ENCODE measurements at places on chromosomes 3 and 15.

DNA sequence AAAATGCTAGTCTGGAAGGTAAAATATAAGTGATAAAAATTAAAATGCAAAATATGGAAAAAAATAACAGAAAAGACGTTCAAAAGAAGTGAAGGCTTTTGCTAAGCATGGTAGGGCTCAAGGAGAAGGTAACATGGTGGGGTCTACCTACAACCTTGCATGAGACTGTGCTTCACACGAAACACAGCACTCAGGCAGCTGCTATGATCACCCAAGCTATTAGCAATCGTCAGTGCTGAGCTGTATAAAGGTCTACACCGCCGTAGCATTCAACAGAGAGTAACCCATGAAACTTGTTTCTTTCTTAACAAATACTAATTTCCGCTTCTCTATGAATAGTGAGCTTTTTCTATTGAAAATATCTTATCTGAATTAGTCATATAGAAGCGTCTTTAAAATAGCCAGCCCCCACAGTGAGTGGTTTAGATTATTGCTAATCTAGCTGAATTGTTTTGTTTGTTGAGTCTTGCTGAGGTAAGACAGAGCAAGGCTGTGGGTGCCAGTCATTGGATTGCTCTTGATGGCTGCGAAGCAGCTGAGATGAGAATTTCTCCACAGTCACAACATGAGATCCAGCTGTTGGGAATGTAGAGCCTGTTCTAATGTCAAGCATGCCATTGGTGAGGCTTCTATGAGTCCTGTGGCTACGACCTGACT, 230.0 kb downstream of the KLF13 start:
- no peak for DNase-seq

DNA sequence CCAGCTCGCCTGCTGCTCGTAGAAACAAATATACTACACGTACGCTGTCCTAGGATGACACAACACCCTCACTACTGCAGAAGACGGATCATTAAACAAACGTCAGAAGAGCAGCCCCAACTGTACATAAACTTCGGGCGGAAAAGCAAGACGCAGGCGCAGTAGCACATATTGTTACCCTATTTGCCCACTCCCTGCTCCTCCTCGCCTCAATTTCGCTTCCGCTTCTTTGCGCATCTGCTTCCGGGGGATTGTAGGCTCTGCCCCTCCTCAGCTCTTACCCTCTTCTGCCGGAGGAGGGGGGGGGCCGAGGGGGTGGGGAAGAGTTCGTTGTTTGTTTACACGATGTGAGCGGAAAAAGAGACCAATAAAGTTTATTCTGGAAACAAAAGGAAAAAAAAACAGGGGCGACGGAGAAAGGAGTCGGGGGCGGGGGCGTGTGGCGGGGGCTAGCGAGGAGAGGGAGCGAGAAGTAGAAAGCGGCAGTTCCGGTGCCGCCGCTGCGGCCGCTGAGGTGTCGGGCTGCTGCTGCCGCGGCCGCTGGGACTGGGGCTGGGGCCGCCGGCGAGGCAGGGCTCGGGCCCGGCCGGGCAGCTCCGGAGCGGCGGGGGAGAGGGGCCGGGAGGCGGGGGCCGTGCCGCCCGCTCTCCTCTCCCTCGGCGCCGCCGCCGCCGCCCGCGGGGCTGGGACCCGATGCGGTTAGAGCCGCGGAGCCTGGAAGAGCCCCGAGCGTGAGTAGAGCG, at the start of gene PIK3CA:
TSS of gene PIK3CA (plus strand) at position 485 of the 743 bp plus-strand sequence. CDS start 50,469 bp downstream, outside the sequence.
- DNase-seq: peak; percentile 87

DNA sequence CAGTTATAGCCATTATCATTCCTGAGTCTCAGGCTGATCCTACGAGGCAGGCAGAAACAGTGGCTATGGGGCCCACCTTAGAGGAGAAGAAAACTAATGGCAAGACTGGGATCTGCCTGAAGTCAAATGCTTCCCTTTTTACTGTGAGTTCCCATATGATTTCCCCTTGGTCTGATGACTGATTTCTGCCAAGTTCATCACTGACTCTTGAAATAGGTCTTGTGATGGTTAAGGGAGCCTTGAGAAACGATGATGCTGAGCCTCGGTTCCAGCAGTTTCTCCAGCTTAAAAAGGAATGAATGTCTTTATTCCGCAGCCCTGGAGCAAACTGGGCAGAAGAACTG, 29.4 kb upstream of the LDHAL6B start:
- no peak for DNase-seq

- no peak for DNase-seq
These were observed 50.8 kb downstream of the GXYLT2 start for GRCh38 chr3:72938471-72939265.

- DNase-seq: no peak
These were observed 13.3 kb downstream of the VILL start for GRCh38 chr3:38003817-38004414.

DNA sequence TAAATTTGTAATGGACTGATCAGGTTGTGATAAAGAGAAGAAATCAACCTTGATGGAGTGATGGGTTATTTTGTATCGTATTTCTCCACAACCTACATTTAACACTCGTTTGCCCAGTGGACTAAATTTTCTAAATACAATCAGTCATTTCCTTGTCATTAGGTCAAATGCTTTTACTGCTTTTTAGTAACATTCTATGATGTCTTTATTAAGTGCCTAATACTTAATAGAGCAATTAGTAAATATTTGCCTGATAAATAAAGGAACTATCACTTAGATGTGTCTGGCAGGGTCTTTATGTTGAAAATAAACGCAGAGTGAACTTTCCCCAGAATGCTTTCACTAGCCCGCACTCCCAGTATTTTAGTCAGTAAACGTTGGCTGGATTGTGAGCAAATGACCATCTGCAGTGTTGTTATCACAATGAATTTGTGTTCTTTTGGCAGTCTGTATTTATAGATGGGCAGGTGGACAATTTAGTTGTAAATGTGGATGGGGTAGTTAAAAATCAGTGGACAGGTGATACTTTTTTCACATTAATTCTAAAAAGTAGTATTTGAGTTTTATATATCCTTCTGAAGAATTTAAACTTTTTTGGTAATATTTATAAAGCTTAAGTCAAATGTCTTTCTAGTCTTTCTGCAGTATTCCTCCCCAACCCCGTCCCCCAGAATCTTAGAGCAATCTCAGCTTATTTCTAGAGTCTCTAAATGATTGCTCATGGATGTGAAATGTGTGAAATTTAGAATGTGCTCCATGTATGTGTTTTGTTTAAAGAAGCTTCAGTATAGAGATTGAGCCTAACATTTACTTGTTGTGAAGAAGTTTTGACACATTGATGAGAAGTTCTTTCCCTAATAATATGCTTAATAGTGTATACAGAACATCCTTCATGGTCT, 4.9 kb downstream of the USP3 start:
- no peak for DNase-seq

DNA sequence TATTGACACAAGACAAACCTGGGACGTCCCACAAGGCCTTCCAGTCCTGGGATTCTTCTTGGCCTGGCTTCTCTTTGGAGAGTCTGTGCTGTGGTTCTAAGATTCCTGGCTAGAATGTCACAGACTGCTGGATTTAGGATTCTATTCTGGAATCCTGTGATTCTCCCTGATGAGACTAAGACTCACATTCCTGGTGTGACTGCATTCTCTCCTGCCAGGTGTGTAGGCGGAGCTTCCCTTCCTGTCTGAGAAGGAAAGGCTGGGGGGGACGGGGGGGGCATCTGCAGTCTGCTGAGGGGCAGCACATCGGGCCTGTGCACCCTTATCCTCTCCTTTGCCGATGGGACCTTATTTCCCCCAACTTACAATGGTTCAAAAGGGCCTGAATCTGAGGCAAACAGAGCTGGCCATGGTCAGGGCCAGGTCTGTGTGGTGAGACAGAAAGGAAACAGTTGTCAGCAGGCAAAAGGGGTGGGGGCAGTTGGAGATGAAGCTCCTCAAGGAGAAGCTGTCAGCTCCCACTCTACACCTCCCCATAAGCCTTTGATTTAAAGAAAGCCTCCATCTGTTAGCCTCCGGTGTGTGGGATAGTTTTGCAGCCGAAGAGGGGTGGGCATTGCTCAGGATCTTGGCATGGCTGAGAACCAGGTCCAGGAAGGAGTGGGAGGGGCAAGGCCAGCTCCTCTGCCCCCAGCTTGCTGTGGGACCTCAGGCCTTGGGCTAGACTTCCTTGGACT, 30.9 kb downstream of the VIPR1 start:
- DNase-seq: no peak

- no peak for DNase-seq
These were observed 14.1 kb downstream of the SIDT1 start for GRCh38 chr3:113546414-113546893.

DNA sequence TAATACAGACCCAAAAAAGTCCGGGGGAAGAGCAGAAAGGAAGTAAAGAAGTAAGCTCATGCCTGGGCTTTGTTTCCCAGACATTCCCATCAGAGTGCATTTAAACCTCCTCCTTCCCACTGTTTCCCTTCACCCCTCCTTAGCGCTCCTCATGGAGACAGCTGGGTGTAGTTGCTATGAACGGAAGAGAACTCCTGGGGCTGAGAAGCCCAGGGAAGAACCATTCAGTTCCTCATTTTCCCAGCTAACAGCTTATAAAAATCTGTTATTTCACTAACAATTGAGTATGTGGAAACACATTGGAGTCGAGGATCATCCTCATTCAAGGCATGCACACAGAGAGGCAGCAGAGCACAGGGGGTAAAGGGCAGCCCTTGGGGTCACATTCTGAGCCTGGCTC, 299.3 kb downstream of the SHQ1 start:
- no peak for DNase-seq

GRCh38 chr3:164303894-164304293, 774.4 kb downstream of the SI start:
- no peak for DNase-seq

DNA sequence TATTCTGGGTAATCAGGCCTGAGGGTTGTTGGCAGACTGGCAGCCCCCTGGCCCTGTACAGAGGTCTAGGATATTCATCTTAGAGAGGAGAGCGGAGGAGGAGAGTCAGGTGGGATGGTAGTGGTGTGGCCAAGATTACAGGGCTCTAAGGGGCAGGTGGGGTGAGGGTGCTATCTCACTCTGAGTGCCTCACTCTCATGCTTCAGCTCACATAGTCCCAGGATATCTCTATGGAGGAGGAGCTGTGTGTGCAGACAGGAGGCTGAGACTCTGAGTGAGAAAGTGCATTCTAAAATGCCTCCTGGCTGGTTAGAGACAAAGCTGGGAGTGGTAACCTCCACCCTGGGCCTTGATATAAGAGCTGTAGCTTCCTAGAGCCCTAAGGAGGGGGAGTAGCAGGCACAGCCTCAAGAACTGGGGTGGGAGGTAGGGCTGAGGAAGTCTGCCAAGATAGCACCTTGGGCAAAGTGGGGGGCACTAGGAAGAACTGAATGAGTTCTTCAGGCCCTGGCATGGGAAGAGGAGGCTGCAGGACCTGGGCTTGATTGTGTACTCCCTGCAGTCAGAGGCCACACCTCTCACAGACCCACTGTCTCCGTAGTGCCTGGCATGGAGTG, 39.9 kb downstream of the CLSTN2 start:
- no peak for DNase-seq

GRCh38 chr3:127151992-127152650, 40.8 kb upstream of the PRR23E start:
- no peak for DNase-seq

- DNase-seq: no peak
These were observed 53.1 kb downstream of the PAK2 start for GRCh38 chr3:196792771-196793170.

DNA sequence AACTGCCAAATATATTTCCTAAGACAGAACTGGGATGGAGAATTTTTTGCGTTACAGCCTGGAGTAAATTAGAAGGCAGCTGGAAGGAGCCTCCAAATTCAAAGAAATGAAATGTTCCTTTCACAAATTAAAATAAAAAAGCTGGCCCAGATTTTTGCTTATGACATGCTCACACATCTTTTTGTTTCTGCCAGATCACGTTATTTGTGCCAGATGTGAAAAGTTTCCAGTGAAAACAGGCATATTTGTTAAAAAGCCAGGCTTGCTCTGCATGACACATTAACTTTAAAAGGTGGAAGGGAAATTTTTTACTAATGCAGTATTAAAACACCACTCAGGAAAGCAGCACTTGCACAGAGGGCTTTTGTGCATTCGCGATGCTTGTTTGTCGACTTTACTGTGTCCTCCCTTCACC, 23.3 kb upstream of the ACKR4 start:
- DNase-seq: no peak

- DNase-seq: no peak
These were observed 388.0 kb downstream of the ZBTB20 start for GRCh38 chr3:114758831-114759699.

DNA sequence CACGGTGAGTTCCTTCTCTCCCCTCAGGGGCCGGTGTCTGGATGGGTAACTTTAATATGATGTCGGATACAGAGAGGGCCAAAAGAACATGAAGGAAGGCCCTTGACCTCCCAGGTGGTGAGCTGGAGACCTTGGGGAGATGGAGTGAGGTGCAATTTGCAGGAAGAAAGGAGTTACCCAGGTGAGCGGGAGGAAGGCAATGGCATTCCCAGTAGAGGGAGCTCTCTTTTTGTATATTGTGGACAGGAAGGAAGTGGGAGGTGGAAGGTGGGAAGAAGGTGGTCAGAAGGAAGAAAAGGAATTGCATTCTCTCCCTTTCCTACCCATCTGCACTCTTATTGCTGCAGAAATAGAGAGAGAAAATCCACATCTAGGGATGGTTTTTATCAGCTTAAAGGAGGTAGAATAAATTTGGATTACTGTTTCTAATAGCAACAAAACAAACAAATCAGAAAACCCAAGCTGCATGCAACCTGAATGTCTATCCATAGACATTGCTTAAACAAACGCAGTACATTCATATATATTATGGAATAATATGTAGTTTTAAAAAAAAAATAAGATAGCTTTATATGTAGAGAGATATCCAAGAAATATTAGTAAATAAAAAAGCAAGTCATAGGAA, 169.0 kb upstream of the TSC22D2 start:
- no peak for DNase-seq

DNA sequence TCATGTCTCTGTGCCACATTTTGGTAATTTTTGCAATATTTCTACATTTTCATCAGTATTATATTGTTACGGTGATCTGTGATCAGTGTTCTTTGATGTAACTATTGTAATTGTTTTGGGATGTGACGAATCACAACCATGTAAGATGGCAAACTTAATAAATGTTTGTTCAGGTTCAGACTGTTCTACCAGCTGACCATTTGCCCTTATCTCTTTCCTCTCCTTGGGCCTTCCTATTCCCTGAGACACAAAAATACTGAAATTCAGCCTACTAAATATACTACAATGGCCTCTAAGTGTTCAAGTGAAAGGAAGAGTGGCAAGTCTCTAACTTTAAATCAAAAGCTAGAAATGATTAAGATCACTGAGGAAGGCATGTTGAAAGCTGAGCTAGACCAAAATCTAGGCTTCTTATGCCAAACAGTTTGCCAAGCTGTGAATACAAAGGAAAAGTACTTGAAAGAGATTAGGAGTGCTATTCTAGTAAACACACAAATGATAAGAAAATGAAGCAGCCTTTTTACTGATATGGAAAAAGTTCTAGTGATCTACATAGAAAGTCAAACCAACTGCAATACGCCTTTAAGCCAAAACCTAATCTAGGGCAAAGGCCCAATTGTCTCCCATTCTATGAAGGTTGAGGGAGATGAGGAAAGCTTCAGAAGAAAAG, 952.8 kb downstream of the ROBO1 start:
- no peak for DNase-seq

Measured in activated CD8-positive, alpha-beta memory T cell treated with anti-CD3 and anti-CD28 coated beads, Interleukin-2, amount 50 U/mL, for 48 hours (primary cell).